Activated CD4-positive, alpha-beta T cell treated with anti-CD3 and anti-CD28 coated beads for 36 hours (primary cell): ENCODE measurements at places on chromosomes 5 and 9. TPM values are rescaled to one million over a fixed set of nuclear protein-coding genes. Genes with fewer than 3 reads are reported as not detected.

DNA sequence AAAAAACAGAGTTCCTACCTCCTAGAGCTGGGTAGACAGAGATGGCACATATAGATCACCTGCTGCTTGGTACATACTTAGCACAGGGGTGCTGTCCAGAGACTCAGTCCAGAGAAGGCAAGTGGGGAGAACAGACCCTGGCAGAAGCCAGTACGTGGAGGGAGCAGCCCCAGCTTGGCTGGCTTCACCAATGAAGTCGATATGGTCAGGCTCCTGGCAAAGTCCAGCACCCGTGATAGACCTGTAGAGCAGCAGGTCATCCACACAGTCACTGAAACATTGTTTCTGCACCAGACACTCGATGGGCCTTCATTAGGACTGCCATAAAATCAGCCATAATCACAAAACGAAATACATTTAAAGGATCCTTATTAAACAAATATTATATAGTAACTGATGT, 45.8 kb downstream of the WHRN start:
- H3K36me3 ChIP-seq, result no peaks in the 10 kb centered on the region
- no peaks in the 10 kb centered on the region for H3K27me3 ChIP-seq
- H3K4me1 ChIP-seq, result no peaks in the 10 kb centered on the region

DNAJC18 gene
- 35.6 TPM for total RNA-seq

DNA sequence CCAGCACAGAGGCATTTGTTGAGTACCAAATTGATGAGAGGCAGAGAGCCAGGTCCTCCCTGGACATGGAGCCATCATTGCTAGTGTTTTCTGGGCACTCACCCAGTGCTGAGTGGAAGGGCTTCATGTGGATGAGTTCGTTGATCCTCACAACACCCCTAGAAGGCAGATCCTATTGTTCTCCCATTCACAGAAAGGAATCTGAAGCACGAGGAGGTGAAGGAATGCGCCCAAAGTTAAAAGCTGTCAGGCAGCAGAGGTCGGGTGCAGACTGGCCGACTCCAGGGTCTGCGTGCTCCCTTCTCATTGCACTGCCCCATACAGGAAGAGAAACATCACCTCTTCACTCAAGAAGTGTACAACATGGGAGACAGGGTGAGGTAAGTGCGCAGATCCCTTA, 153.5 kb upstream of the TNPO1 start:
- no peak overlapping the region for H3K27ac ChIP-seq
- H3K4me1 ChIP-seq, result no peaks in the 10 kb centered on the region
- no peak overlapping the region for H3K4me3 ChIP-seq
- H3K36me3 ChIP-seq, result no peaks in the 10 kb centered on the region
- no peak for DNase-seq
- peaks cover 6% of the 10 kb centered on the region for H3K27me3 ChIP-seq

GRCh38 chr5:7261049-7261448, 134.9 kb upstream of the ADCY2 start:
- no peaks in the 10 kb centered on the region for H3K36me3 ChIP-seq
- no peak overlapping the region for H3K4me3 ChIP-seq
- H3K27ac ChIP-seq, result no peak overlapping the region
- no peak for DNase-seq
- H3K27me3 ChIP-seq, result peaks cover 3% of the 10 kb centered on the region
- no peaks in the 10 kb centered on the region for H3K4me1 ChIP-seq

DNA sequence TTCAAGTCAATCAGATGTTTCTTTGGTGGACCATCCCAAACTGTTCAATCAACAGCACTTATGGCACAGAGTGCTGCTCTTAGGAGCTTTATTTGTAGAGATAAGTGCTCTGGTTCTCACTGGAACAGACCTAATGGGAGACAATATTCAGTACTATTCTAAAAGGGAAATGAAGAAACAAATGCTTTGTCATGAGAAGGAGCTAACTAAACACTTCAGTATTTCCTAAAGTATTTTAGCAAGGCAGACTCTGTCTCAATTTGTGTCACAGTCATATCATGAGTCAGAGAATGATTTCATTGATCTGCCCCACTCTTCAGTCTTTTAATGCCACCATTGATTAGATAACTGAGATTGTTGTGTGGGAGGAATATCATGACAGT, 175.3 kb downstream of the SLF1 start:
- H3K27me3 ChIP-seq, result no peaks in the 10 kb centered on the region
- H3K27ac ChIP-seq, result peak overlapping the region; percentile 93
- peaks cover 40% of the 10 kb centered on the region for H3K4me1 ChIP-seq
- H3K4me3 ChIP-seq, result peak overlapping the region; percentile 58

FAM153A gene
- total RNA-seq, result 38.8 TPM

INSL4 gene
- total RNA-seq, result not detected

CD72 gene
- total RNA-seq, result 8.7 TPM

CCNO gene
- not detected for total RNA-seq

DNA sequence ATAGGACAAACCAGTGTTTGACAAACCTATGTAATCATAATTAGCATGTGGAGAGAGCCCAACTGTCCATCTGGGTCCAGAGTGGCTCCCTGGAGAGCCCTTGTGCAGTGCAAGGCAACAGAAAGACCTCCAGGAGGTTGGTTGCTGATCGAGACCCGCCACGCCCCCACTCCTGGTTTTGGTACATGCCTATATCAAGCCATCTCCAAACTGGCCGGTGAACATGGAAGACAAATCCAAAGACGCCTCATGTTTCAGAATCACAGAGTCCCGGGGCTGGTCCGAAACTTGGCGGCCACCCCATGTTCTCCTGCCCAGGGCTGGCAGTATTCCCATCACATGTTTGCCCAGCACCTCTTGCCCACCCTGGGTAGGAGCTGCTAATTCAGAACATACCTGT, 140.2 kb downstream of the PAX5 start:
- no peaks in the 10 kb centered on the region for H3K4me1 ChIP-seq
- no peaks in the 10 kb centered on the region for H3K36me3 ChIP-seq
- peaks cover 4% of the 10 kb centered on the region for H3K27me3 ChIP-seq
- no peak overlapping the region for H3K27ac ChIP-seq

KCNMB1 gene
- not detected for total RNA-seq

- no peak overlapping the region for H3K4me3 ChIP-seq
- peaks cover 76% of the 10 kb centered on the region for H3K36me3 ChIP-seq
- H3K4me1 ChIP-seq, result no peaks in the 10 kb centered on the region
- DNase-seq, result no peak
- H3K27ac ChIP-seq, result no peak overlapping the region
These were observed 19.0 kb downstream of the HMGCS1 start for GRCh38 chr5:43294226-43294625.

DNA sequence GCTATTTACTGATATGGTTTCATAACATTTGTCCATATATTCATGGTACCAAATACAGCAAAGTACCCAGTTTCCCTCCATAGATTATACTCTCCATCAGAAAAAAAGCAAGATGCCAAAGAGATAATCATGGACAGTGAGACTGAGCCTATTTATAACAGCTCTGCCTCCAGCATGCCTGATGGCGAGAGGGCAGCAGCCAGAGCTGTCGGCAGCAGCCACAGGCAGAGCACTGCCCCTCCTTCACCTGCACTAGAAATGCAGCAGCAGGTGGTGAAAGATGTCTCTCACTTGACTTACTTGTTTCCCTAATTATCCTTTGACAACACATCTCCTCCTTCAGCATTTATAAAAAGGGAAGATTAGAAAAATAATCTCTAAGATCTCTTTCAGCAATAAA, 32.4 kb downstream of the CTNNAL1 start:
- no peaks in the 10 kb centered on the region for H3K27me3 ChIP-seq
- no peak overlapping the region for H3K27ac ChIP-seq
- no peaks in the 10 kb centered on the region for H3K4me1 ChIP-seq
- H3K4me3 ChIP-seq, result no peak overlapping the region
- no peak for DNase-seq
- H3K36me3 ChIP-seq, result no peaks in the 10 kb centered on the region

ACTBL2 gene
- not detected for total RNA-seq

F12 gene
- total RNA-seq, result 4.9 TPM

ENTREP1 gene
- total RNA-seq, result not detected

DNA sequence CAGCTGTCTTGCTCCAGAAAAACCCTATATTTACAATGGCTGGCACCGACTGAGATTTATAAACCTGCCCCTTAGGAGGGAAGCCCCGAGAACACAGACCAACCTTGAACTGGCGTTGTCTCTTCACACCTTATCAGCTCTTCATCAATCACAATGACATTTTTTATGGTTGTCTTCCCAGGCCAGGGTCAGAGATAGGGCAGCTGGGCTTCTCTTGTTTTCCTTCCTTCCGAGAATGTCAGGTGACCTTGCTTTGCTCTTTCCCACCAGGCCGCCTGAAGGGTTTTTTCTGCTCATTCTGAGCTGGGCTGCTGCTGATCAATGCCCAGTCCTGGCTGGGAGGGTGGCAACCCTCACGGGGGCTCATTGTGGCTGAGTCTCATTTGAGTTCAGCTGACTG, 619.1 kb downstream of the CCDC171 start:
- H3K36me3 ChIP-seq, result no peaks in the 10 kb centered on the region
- H3K27ac ChIP-seq, result no peak overlapping the region
- H3K27me3 ChIP-seq, result no peaks in the 10 kb centered on the region
- no peaks in the 10 kb centered on the region for H3K4me1 ChIP-seq

DNA sequence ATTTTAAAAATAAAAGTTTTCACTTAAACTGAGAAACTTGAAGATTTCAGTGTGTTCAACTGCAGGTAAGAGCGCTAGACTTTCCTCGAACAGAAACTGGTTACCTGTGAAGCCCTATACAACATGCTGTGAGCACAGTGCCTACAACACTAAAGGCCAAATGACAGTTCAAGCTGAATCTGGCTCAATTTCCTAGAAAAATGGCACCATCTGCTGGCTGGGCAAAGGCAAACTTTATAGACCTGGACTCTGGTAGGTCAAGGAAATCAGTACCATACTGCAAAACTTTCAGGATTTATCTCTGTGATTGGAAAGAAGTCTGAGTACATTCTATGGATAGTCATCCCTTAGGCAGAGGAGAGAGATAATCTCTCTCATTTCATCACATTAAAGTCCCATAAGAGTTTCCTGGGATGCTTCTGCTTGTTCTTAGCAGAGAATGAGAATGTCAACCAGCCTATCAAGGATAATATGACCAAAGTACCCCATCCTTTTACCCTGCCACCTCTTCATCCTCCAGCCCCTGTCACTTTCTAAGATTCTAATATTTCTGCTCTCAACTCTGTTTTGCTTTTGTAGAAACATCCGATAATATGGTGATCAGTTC, 31.8 kb upstream of the FOXB2 start:
- no peak overlapping the region for H3K4me3 ChIP-seq
- peaks cover 2% of the 10 kb centered on the region for H3K27me3 ChIP-seq
- H3K27ac ChIP-seq, result no peak overlapping the region
- no peaks in the 10 kb centered on the region for H3K36me3 ChIP-seq
- peak; percentile 22 for DNase-seq

DNA sequence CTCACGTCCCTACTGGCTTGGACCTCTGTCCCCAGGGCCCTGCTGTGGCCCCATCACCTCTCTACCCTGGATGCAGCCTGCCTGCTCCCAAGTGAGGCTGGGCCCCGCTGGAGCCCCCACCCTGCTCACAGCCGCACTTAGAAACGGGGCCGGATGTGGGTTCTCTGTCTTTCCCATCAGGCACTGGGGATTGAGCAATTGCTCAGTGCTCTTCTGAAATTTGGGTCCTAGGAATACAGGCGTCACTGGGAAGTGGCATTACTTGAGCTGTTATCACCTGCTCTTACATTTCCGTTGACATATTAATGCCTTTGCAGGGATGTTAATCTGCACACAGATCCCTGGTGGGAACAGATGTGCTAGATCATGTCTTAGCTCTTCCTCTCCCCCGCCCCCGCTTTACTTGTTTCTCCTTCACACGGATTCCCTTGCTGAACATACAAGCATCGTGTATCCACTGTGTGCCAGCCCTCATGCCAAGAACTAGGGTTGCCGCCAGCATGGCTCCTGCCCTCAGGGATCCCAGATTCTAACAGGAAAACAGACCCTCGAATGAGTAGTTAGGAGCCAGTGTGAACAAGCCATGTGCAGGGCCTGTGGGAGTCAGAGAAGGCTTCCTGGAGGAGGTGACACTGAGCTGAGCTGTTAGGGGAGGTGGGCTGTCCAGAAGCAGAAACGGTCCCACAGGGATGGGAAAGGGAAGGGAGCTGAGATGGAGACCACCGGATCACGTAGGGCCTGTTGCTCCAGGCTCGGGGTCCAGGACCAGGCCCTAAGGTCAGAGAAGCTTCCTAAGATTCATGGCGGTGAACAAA, 65.1 kb downstream of the NEK6 start:
- H3K27ac ChIP-seq, result no peak overlapping the region
- H3K4me3 ChIP-seq, result no peak overlapping the region

DNA sequence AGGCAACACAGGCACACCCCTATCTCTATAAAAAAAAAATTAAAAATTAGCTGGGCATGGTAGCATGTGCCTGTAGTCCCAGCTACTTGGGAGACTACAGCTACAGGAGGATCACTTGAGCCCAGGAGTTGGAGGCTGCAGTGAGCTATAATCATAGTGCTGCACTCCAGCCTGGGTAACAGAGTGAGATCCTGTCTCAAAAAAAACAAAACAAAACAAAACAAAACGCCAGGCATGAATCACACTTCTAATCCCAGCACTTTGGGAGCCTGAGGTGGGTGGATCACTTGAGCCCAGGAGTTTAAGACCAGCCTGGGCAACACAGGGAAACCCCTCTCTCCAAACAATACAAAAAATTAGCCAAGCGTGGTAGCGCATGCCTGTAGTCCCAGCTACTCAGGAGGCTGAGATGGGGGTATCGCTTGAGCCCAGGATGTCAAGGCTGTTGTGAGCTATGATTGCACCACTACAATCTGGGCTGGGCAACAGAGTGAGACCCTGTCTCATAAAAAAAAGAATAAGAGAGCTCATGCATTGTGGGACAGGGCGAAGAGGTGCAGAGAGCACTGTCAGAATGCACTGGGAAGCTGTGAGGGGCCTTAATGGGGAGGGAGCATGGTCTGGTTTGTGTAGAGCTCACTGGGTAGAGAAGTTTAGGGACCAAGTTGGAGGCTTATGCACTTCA, 8.4 kb upstream of the SAP30L start:
- DNase-seq, result no peak
- no peaks in the 10 kb centered on the region for H3K27me3 ChIP-seq
- peaks cover 53% of the 10 kb centered on the region for H3K36me3 ChIP-seq
- no peak overlapping the region for H3K4me3 ChIP-seq
- H3K27ac ChIP-seq, result no peak overlapping the region

- no peak overlapping the region for H3K27ac ChIP-seq
- H3K27me3 ChIP-seq, result peaks cover 14% of the 10 kb centered on the region
- no peaks in the 10 kb centered on the region for H3K36me3 ChIP-seq
- peaks cover 12% of the 10 kb centered on the region for H3K4me1 ChIP-seq
- peak; percentile 31 for DNase-seq
These were observed 96.1 kb upstream of the CDKN2B start for GRCh38 chr9:22105005-22105722.
